ENCODE measurements at places on chromosomes 1 and 21. TPM values are rescaled to one million over a fixed set of nuclear protein-coding genes. Genes with fewer than 3 reads are reported as not detected.

DNA sequence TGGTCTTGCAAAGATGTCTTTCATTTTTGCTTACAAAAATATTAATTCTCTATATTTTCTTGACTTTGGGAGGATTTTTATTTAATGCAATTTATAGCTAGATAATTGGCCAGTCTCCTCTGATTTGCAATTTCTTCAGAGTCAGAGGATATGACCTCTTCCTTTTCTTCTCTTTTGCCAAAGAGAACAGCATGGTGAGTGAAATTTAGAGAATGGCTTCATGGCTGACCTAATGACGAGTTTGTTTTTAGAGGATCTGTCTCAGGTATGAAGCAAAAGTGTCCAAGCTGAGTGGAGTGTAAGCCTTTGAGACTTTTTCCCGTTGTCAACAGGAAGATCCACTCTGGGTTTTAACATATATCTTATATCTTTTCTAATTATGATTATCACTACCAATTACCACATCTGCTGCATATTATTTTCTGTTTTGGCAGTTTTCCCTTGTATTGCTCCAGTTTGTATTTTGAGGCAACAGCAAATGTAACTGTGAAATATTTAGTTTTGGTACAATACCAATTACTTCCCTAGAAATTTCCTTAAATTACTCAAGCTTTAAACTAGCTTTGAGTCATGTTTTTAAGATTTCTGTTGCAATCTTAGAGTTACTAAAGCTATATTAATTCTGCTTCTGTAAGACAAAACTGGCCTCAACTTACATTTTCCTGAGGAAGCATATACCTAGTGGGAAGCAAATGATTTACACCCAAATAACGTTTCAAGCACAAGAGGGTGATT, 332.8 kb upstream of the ZRANB2 start:
- DNase-seq: no peak

GRCh38 chr1:54945393-54945936, 35.0 kb upstream of the TMEM61 start:
- no peak for DNase-seq

DNA sequence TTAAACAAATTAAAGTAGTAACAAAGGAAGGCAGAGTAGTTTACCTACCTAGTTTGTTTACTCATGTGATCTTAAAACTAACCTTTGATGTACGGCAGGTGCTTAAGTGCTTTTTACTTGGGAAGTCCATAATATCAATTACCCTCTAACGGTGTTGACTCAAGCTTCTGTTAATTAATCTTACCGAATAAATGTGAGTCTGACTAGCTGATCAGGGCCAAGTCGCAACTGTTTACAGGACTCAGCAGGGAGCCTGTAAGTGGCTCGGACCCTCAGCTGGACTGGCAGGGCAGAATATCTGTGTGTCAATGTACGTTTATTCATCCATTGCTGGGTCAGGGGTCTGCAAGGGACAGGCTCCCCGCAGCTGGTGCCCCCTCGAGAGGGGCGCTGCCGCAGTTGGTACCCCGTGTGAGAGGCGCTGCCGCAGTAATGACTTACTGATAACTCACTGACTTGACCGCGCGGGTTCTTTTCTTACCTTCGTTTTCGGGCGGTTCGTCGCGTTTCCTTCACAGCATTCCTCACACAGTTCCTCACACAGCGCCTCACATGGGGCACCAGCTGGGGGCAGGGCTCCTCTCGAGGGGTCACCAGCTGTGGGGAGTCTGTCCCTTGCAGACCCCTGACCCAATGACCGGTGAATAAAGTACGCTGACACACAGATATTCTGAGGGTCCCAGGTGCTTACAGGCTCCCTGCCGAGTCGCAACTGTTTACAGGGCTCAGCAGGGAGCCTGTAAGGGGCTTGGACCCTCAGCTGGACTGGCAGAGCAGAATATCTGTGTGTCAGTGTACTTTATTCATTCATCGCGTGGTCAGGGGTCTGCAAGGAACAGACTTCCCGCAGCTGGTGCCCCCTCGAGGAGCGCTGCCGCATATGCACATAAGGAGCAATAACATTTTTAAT, 3.0 kb downstream of the FMO1 start:
- DNase-seq: no peak

Gene L1TD1
- not detected for total RNA-seq

Gene KCNE2
- total RNA-seq: not detected

Gene PCBP3
- not detected for total RNA-seq

DNA sequence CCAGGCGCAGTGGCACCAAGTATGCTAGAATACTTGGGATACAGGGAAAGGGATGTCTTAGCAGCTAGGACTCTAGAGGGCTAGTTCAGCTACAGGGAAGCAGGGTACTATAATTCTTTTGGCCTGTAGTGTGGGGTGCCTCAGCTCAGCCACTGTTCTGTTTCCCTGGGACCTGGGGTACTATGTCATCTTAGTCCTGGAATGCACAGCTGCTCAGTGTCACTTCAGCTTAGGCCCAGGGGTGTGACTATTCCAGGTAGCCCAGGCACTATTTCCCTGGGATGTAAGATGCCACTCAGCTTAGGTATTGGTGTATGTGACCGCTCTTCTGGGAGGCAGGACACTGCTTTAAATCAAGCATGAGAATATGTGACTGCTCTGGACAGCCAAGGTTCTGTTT, 34.1 kb downstream of the RGSL1 start:
- DNase-seq: no peak

GRCh38 chr1:206013026-206013795, 10.0 kb upstream of the RAB7B start:
- no peak for DNase-seq

Gene ANGPTL1
- 17.3 TPM for total RNA-seq

DNA sequence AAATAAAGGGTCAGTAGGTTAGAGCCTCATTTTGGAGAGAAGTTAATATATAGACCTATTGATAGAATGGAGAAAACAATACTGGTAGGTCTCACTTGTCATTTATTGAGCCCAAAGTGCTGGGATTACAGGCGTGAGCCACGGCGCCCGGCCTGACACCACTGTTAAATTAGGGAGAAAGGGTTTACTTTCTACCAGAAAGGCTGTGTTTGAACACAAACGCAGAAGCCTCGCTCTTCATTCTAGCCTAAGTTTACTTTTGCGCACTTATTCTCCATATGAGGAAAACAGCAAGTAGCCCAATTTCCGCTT, 710 bp upstream of the PRPF3 start:
- no peak for DNase-seq

DNA sequence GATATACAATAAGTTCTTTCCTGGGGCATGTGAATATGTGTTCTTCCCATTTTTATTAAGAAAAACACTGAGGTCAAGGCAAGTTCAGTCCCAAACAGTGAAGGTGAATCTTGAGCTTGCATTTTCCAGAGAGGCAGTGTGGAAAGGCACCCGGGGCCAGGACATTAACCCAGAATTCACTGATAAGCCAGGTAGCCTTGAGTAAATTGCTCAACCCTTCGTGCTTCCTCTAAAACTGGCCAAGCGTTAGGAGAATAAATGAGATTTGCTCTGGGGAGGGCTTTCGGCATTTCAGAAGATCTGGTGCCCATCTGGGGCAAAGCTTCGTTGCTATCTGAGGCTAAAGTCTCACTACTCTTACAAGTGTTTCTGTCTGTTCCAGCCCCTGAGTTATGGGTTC, 57.1 kb upstream of the KAZN start:
- no peak for DNase-seq

GRCh38 chr1:113930499-113931161, 1.5 kb downstream of the HIPK1 start:
- DNase-seq: no peak

DNA sequence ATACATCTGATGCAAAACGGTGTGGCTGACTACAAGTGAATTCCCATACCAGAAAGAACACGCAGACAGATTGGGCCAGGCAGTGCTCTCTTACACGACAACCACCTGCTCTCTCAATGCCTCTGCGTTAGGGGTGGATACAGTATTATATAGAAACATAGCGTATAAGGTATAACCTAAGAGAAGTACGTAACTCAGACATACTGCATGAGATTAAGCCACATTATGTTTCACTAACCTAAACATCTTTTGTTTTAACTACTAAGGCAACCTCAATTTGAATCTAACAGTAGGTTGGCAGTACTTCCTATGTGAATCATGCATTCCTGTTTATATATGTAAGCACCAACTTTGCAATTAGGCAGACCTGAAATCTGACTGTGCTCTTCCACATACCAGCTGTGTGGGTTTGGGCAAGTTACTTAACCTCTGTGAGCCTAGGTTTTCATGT, 58.1 kb upstream of the COA6 start:
- DNase-seq: no peak

DNA sequence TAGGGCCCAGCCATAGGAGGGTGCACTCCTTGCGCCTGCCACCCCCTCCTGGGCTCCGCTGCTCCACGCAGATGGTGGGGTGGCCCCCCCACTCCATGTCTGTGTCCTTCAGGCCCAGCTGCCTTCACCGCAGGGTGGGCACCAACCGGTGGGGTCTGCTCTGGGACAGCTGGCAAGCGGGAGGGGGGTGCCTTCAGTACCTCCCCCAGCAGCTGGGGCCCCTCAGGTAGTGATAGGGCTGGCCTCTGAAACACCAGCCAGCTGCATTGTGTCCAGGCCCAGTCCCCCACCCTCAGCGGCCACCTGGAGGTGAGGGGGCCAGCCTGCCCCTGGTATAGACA, 360 bp downstream of the GJC2 start:
- no peak for DNase-seq

GRCh38 chr21:41024746-41025254, 143.2 kb upstream of the BACE2 start:
- no peak for DNase-seq

GRCh38 chr1:68322837-68323687, 90.7 kb upstream of the WLS start:
- no peak for DNase-seq

Gene HLX
- total RNA-seq: 5.7 TPM

GRCh38 chr1:242178924-242179708, 180.2 kb upstream of the MAP1LC3C start:
- no peak for DNase-seq

Measured in heart left ventricle (tissue), 16 donors.